ENCODE measurements at places on chromosomes 16 and 17.

GRCh38 chr17:78122216-78122930 is 6.2 kb downstream of the TMC6 start:
- no peak for DNase-seq

DNA sequence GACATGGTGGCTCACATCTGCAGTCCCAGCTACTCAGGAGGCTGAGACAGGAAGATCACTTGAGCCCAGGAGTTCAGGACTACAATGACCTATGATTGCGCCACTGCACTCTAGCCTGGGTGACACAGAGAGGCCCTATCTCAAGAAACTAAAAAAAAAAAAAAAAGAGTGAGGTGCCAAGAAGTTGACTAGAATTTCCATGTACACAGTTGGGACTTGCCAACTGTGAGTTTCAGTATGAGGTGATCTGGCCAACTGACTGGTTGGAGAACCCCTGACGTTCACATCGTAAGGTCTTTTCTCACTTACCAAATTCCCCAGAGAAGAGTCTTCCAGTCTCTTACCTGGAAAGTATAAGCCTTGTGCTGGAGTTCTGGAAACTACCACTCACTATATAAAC is 3.1 kb upstream of the MED11 start:
- DNase-seq: peak; percentile 36

GRCh38 chr17:65060631-65061254 is 4.2 kb upstream of the GNA13 start:
- no peak for DNase-seq

DNA sequence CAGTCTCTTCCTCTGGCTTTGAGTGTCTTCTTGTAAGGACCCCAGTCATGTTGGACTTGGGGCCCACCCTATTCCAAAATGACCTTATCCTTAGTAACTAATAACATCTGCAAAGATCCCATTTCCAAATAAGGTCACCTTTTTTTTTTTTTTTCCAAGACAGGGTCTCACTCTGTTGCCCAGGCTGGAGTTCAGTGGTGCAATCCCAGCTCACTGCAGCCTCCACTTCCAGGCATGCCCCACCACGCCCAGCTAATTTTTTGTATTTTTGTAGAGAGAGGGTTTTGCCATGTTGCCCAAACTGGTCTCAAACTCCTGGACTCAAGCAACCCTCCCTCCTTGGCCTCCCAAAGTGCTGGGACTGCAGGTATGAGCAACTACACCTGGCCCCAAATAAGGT is 118.8 kb upstream of the GSE1 start:
- DNase-seq: no peak

- DNase-seq: no peak
Measured at GRCh38 chr16:83925957-83926725, 26.9 kb upstream of the OSGIN1 start.

- DNase-seq: no peak
Measured at GRCh38 chr17:60224064-60224463, 74.3 kb downstream of the CA4 start.

- DNase-seq: no peak
Measured at GRCh38 chr17:81341516-81342268, 46.6 kb upstream of the SLC38A10 start.

DNA sequence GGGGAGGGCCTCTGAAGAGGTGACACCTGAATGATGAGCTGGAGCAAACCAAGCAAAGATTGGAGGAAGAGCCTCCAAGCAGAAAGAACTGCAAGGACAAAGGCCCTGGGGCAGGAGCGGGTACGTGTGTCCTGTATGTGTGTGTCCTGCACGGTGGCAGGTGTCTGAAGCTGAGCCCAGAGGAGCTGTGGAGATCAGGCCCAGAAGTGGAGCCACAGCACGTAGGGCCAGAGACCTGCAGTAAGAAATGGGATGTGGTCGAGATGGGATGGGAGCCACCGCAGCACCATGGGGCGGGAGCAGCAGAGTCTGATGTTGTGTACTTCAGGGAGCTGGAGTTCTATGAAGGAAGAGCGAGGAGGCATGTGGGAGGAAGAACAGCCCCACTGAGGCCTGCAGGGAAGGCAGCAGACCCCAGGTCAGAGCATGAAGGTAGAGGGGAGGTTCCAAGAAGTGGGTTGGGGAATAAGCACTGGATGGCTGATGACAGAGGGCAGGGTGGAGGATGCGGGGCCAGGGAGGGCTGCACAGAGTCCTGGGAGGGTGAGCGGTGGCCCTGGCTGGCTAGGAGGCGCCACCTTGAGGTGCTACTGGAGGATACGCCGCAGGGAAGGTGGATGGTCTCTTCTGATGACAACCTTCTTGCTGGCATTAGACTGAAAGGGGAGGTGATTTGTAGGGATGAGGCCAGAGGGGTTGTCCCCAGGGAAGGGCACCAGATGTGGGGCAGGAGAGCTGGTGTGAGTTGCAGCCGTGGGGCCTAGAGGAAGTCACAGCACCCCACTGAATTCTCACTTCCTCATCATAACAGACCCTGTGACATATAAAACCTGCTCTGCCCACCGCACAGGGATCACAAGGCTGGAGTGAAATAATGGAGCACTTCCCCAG is 10.6 kb upstream of the CETP start:
- DNase-seq: peak; percentile 68

DNA sequence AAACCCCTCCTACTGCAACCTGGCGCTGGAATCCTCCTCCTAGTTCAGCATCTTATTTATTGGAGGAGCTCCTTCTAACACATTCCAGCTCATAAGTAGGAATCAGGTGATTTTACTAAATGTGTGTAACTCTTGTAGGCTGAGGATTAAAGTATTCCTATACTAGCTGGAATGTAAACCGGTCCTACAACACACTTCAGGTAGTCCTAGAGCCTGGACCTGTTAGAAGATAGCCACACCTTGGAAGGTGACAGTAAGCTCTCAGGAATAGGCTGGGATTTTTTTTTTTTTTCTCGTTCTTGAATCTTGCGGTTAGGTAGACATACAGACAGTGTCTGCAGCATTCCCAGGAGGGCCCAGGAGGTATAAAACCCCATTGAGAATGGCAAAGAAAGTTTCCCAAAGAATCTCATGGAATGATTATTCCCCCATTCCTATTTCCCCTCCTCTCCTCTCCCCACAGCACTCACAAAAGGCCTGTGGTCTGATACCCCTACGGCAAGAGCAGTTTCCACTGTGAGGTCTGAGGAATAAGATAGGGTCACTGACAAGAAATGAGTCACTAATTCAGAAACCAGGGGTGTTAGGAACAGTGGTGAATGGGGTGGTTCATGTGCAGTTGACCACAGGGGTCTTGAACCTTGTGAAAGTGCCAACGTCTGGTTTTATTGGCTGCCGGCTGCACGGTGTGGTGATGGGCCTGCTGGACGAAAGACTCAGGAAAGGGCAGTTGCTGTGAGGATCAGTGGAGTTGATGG is 267.1 kb downstream of the UTP18 start:
- no peak for DNase-seq

DNA sequence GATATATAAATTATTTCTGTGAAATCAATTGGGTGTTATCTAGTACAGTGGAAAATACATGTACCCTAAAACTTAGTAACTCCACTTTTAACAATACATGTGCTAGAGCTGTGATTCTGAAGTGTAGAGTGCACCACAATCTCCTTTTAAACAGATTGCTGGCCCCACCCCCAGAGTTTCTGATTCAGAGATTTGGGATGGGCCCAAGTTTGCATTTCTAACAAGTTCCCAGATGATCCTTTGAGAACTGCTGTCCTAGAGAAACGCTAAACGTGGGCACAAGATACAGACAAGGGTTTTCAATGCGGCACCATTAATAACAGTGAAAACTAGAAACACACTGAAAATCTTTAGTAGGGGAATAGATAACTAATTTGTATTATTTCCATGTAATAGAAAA is 49.2 kb downstream of the NXPH3 start:
- DNase-seq: no peak

- DNase-seq: no peak
Measured at GRCh38 chr17:30519707-30520106, 42.5 kb downstream of the GOSR1 start.

All from activated CD4-positive, alpha-beta T cell treated with anti-CD3 and anti-CD28 coated beads, Interleukin-2, amount 50 U/mL, for 48 hours (primary cell).